BJ (cell line): ENCODE measurements at places on chromosomes 16 and 17.

DNA sequence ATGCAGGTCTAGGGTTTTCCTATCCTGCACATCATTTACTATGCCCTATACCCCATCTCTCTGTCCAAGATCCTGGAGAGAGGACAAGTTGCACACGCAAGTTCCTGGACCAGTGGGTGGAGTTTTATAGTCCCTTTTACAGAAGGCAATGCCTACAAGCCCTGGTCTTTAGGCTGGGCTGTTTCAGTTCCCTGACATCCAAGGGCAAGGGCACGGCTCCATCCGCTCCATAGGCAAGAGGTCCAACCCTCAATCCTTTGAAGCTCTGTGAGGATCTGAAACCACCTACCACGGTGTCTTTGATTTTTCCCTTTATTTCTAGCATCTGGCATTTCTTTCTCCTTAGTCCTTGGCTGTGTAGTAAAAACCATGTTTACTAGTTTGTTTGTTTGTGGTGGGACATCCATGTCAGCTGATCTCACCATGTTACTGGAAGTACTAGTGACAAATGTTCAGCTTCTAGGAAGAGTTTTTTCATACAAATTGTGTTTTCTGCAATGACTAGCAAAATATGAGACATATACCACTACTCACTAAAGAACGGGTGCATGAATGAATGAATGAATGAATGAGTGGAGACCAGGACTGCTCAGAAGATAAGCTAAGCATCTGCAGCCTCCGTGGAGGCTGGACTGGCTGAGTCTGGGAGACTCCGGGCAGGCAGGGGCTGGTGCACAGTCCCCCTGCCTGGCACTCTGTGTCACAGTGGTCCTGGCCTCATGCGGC is 359.4 kb downstream of the SLC39A11 start:
- no peak for DNase-seq

- no peak for DNase-seq
Observed at GRCh38 chr17:49936386-49936785, 32.6 kb upstream of the DLX4 start.

DNA sequence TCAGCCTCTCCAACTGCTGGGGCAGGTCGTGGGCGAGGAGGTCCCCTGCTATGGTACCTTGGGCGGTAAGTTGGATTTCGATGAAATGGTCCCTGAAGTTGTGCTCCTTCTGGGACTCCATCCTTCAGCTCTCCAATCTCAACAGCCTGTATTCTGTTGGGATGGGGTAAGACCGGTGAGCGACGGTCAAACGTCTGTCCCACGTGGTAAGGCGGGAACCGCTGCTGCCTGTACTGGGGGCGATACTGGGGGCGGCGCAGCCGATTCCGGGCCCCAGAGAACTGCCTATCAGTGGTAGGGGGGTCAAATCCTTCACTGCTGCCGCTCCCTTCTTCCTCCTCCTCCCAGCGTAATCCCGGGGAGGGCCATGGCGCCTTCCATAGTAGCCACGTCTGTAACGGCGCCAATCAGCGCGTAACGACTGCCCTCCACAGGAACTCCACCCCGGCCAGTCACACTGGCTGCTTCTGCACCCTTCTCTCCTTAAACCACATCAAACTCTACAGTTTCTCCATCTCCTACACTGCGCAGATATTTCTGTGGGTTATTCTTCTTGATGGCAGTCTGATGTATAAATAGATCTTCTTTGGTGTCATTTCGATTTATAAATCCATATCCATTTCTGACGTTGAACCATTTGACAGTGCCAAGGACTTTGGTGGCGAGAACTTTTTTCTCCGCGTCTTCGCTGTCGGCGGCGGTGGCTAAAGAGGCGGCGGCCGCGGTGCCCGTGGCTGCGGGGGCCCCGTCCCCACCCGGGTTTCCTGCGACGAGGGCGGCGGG is 41.1 kb downstream of the AHSP start:
- no peak for DNase-seq

- no peak for DNase-seq
Observed at GRCh38 chr17:28901866-28902818, 737 bp downstream of the DHRS13 start.

DNA sequence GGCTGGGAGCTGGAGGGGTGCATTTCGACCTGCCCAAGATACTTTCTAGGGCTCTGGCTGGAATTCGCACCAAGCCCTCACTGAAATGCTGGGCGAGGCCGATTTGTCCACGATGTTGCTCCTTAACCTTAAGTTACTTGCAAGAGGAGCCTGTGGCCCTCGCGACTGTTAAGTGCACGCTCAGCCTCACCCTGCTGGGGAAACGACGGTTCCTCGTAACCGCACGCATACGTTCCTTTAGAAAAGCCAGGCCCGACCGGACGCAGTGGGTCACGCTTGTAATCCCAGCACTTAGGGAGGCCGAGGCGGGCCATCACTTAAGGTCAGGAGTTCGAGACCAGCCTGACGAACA is 607 bp upstream of the NCOR1 start:
- DNase-seq: no peak

GRCh38 chr16:11151156-11151884 is 104.7 kb downstream of the SOCS1 start:
- DNase-seq: no peak

GRCh38 chr17:538181-538973 is 176.3 kb downstream of the VPS53 start:
- no peak for DNase-seq

DNA sequence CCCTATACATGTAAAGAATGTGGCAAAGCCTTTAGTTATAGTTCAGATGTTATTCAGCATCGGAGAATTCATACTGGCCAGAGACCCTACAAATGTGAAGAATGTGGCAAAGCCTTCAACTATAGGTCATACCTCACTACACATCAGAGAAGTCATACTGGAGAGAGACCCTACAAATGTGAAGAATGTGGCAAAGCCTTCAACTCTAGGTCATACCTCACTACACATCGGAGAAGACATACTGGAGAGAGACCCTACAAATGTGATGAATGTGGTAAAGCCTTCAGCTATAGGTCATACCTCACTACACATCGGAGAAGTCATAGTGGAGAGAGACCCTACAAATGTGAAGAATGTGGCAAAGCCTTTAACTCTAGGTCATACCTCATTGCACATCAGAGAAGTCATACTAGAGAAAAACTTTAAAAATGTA is 42.5 kb downstream of the ZNF267 start:
- DNase-seq: no peak

- no peak for DNase-seq
Observed at GRCh38 chr16:11580451-11581086, 6.2 kb downstream of the LITAF start.

- DNase-seq: no peak
Observed at GRCh38 chr17:185445-186138, 4.1 kb upstream of the DOC2B start.

- DNase-seq: no peak
Observed at GRCh38 chr17:49508061-49508865, 13.2 kb downstream of the NGFR start.

GRCh38 chr16:8920645-8921346 is 38.6 kb downstream of the LITAFD start:
- DNase-seq: no peak

DNA sequence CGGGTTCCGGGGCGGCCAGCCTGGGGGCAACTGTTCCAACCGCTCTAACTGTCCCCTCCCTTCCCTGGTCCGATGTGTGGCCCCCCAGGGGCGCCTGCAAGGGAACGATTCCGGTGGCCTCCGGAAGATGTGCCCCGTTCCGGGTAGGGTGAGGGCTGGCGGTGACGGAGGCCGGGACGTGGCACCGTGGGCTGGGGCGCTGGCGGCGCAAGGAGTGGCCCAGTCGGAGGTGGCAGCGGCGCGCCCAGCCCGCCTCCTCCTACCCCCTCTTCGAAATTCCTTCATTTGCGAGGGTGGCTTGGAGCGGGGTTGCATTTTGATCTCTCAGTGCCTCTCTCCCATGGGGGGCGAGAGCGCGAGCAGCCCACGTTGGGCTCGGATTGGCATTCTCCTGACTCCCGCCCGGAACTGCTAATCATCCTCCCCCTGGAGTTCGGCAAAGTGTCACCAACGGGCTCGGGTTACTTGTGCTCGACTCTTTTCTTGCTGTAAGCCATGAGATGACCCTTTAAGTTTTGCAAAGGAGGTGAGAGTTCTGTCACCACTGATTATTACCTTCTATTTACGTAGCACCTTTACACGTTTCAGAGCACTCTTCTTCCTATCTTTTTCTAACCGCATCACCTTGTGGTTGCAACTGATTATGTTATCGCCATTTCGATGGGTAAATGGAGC is 622 bp downstream of the NDEL1 start:
- DNase-seq: no peak

GRCh38 chr17:50451943-50452629 is 16.6 kb downstream of the CHAD start:
- no peak for DNase-seq

DNA sequence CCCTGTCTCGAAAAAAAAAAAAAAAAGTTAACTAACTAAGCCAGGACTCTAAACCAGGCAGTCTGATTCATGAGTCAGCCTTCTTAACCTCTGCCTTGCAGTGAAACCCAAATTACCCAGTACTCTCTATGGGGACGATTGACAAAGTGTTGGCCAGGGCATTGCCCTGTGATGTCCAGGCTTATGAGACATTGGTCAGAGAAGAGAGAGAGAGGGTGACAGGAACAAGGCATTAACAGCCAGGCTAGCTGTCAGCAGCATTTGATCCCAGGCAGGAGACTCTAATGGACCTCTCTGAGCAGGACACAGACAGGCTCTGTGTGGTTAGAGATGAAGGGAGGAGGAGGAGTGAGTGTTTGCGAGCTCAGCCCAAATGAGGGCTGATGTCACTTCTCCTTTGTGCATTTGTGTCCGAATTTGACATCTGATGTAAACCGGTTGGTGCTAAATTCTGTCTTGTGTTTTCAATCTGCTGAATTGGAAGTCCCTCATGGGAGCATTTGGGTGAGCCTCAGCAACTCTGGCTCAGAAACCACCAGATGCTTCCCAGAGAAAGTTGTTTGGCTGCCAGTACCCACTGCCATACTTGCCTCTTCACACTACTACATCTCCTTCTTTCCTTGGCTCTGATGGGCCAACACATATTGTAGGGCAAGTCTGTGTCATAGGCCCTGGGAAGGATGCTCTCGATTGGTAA is 4.3 kb upstream of the MYL4 start:
- no peak for DNase-seq
